Esophagus muscularis mucosa (tissue), 4 donors: ENCODE measurements at places on chromosomes 6 and 20.

DNA sequence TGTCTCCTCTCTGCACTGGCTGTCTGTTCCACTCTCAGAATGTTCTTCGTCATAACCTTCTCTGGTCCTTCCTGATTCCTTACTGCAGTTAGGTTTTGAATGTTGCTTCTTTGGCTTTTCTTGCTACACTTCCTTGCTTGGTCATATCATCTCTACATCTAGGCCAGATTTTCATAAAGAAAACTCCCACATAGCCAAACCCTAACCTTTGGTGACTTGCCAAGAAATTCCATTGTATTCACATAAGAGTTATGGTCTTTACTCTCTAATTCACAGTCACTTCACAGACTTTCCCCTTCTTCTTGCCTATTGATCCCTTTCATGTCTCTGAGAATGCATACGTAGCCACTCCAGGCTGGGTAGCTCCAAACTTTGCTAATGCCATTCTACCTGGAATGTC is 41.9 kb upstream of the SIM1 start:
- peaks cover 9% of the 10 kb centered on the region for H3K4me1 ChIP-seq
- no peak overlapping the region for H3K27ac ChIP-seq
- H3K4me3 ChIP-seq, result no peak overlapping the region
- no peak for DNase-seq
- peaks cover 12% of the 10 kb centered on the region for H3K36me3 ChIP-seq

DNA sequence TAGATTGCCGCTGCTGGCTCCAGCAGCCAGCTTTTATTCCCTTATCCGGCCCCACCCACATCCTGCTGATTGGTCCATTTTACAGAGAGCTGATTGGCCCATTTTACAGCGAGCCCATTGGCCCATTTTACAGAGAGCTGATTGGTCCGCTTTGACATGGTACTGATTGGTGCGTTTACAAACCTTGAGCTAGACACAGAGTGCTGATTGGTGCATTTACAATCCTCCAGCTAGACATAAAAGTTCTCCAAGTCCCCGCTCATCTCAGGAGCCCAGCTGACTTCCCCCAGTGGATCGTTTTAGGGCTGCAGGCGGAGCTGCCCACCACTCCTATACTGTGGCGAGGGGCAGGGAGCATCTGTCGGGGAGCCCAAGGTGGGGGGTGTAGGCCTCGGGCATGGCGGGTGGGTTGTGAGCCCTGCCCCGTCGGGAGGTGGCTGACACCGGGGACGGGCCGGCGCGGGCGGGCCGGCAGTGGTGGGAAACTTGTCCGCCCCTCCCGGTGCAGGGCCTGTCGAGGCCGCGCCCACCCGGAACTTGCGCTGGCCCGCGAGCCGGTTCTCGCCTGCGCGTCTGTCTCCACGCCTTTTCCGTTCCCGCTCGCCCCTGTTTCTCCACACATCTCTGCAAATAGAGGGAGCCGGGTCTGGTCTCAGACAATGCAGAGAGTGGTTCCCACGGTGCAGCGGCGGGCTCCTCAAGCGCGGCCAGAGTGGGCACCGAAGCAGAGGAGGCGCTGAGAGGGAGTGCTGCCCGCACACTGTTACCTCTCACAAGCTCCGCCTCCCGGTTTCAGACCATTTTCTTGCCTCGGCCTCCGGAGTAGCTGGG is 86.1 kb upstream of the STMND1 start:
- no peaks in the 10 kb centered on the region for H3K36me3 ChIP-seq
- H3K4me1 ChIP-seq, result peaks cover 29% of the 10 kb centered on the region
- peak overlapping the region; percentile 70 for H3K27ac ChIP-seq
- no peaks in the 10 kb centered on the region for H3K27me3 ChIP-seq
- peak; percentile 92 for DNase-seq
- peak overlapping the region; percentile 60 for H3K4me3 ChIP-seq

GRCh38 chr20:23613676-23614075 is 8.0 kb upstream of the CST9 start:
- H3K4me3 ChIP-seq, result no peak overlapping the region
- peak overlapping the region; percentile 66 for H3K27ac ChIP-seq
- H3K27me3 ChIP-seq, result no peaks in the 10 kb centered on the region
- peak; percentile 91 for DNase-seq
- peaks cover 35% of the 10 kb centered on the region for H3K4me1 ChIP-seq

DNA sequence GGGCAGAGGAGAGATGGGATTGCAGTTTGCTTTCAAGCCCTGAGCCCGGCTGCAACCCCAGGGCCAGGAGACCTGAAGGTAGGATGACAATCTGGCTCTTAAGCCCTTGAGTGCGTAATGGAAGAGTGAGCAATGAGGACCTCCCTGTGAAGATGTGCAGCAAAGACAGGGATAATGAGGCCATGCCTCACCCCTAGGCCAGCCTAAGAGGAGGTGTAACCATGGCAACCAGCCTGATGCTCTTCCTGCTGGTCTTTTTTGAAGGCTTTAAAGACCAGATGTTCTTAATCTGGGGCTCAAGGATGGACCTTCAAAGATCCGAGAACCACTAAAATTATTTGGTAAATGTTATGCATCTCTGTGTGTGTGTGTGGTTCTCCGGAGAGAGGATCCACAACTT is 8.2 kb downstream of the ARHGAP40 start:
- H3K4me3 ChIP-seq, result no peak overlapping the region
- no peaks in the 10 kb centered on the region for H3K36me3 ChIP-seq
- no peaks in the 10 kb centered on the region for H3K4me1 ChIP-seq
- DNase-seq, result no peak

GRCh38 chr6:148971031-148971927 is 224.4 kb downstream of the UST start:
- H3K27me3 ChIP-seq, result no peaks in the 10 kb centered on the region
- H3K36me3 ChIP-seq, result no peaks in the 10 kb centered on the region
- H3K4me1 ChIP-seq, result peaks cover 58% of the 10 kb centered on the region
- DNase-seq, result no peak

DNA sequence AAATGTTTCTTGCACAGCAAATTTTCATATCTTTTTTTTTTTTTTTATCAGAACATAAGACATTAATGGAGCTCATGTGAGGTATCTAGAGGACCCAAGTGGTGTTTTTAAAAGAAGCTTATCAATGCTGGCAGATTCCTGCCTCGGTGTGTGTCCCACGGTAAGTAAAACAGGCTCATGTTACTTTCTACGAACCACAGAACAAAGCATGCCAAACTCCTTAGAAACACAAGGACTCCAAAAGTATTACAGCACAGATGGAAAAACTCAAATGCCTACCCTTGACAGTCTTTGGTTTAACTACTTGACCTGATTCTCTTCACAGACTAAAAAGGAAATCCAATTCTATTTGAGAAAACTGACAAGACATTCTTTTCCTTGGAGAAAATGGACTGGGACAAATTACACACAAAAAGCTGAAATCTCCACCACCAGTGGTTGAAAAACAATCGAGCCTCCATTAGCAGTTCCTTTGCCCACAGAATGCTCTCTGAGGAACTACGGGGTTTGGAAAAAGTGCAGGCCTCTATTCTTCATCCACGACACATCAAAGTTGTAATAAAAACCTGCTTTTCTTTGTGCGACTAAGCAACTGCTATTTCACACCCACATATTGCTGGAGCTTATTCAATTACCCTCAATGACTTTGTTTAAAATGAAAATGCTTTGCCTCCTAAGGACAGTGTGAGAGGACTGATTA is 5.4 kb downstream of the METTL24 start:
- H3K27me3 ChIP-seq, result peaks cover 3% of the 10 kb centered on the region
- no peak for DNase-seq
- no peak overlapping the region for H3K4me3 ChIP-seq
- no peaks in the 10 kb centered on the region for H3K36me3 ChIP-seq

- no peak for DNase-seq
- H3K4me3 ChIP-seq, result no peak overlapping the region
- H3K27me3 ChIP-seq, result no peaks in the 10 kb centered on the region
- H3K36me3 ChIP-seq, result no peaks in the 10 kb centered on the region
- H3K27ac ChIP-seq, result no peak overlapping the region
- H3K4me1 ChIP-seq, result no peaks in the 10 kb centered on the region
Measured at GRCh38 chr6:125631165-125631564, 118.3 kb upstream of the HEY2 start.

DNA sequence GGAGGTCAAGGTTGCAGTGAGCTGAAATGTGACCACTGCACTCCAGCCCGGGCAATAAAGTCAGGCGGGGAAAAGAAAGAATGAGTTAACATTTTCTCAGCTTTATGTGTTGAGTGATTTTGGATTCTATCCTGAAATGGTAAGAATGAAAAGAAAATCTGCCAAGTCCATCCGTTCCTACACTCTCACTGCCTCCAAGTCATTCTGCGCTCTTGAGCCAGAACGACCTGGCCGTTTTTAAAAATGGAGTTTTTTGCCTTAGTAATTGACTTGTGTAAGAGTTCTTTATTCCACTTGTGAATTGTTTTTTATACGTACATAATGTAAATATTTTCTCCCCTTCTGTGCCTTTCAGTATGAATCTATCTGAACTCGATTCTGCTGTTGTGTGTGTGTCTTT is 28.7 kb downstream of the DNAJC5 start:
- DNase-seq, result no peak
- peaks cover 40% of the 10 kb centered on the region for H3K36me3 ChIP-seq
- H3K27me3 ChIP-seq, result no peaks in the 10 kb centered on the region
- no peak overlapping the region for H3K27ac ChIP-seq
- H3K4me3 ChIP-seq, result no peak overlapping the region
- H3K4me1 ChIP-seq, result no peaks in the 10 kb centered on the region

GRCh38 chr6:22153384-22154158 is 143.3 kb downstream of the PRL start:
- peaks cover 25% of the 10 kb centered on the region for H3K4me1 ChIP-seq
- H3K4me3 ChIP-seq, result no peak overlapping the region
- H3K27ac ChIP-seq, result no peak overlapping the region

DNA sequence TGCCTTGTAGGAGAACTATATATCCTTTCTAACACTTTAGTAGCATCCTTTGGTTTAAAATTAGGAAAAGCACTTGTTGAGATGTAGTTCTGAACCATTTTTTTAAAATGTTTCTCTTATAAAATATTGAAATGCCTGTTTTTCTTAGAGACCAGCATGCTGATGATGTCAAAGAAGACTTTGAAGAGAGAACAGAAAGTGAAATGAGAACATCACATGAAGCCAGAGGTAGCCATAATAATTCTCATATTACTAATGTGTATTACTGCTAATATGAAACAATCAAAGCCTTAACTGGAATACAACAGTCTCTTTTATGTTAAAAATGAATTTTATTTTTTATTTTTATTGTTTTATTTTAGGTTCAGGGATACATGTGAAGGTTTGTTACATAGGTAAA is 102.0 kb downstream of the SAMD3 start:
- H3K36me3 ChIP-seq, result no peaks in the 10 kb centered on the region
- DNase-seq, result no peak
- no peak overlapping the region for H3K4me3 ChIP-seq
- H3K4me1 ChIP-seq, result no peaks in the 10 kb centered on the region
- H3K27me3 ChIP-seq, result no peaks in the 10 kb centered on the region

GRCh38 chr6:66717801-66718200 is 1010.8 kb upstream of the EYS start:
- H3K27ac ChIP-seq, result no peak overlapping the region
- no peaks in the 10 kb centered on the region for H3K27me3 ChIP-seq
- DNase-seq, result no peak
- H3K36me3 ChIP-seq, result no peaks in the 10 kb centered on the region
- no peak overlapping the region for H3K4me3 ChIP-seq

GRCh38 chr6:156948807-156949206 is 171.6 kb downstream of the ARID1B start:
- peak overlapping the region; percentile 24 for H3K27ac ChIP-seq
- peaks cover 69% of the 10 kb centered on the region for H3K4me1 ChIP-seq
- no peak overlapping the region for H3K4me3 ChIP-seq
- no peaks in the 10 kb centered on the region for H3K27me3 ChIP-seq
- no peaks in the 10 kb centered on the region for H3K36me3 ChIP-seq
- DNase-seq, result no peak

GRCh38 chr20:31856516-31856915 is 11.1 kb upstream of the FOXS1 start:
- H3K36me3 ChIP-seq, result no peaks in the 10 kb centered on the region
- DNase-seq, result no peak
- H3K4me1 ChIP-seq, result peaks cover 25% of the 10 kb centered on the region
- no peak overlapping the region for H3K4me3 ChIP-seq
- no peak overlapping the region for H3K27ac ChIP-seq
- peaks cover 83% of the 10 kb centered on the region for H3K27me3 ChIP-seq

- H3K36me3 ChIP-seq, result peaks cover 7% of the 10 kb centered on the region
- no peak overlapping the region for H3K4me3 ChIP-seq
- H3K4me1 ChIP-seq, result peaks cover 14% of the 10 kb centered on the region
- peak; percentile 60 for DNase-seq
- no peak overlapping the region for H3K27ac ChIP-seq
Measured at GRCh38 chr20:16399801-16400200, 173.4 kb downstream of the KIF16B start.

GRCh38 chr6:96947055-96947454 is 22.5 kb downstream of the KLHL32 start:
- H3K4me1 ChIP-seq, result no peaks in the 10 kb centered on the region
- H3K4me3 ChIP-seq, result no peak overlapping the region
- no peaks in the 10 kb centered on the region for H3K27me3 ChIP-seq
